Endothelial cell of umbilical vein (primary cell): ENCODE measurements at places on chromosomes 5 and 9. TPM values are rescaled to one million over a fixed set of nuclear protein-coding genes. Genes with fewer than 3 reads are reported as not detected.

GRCh38 chr5:151903243-151903653, 21.4 kb downstream of the GLRA1 start:
- no peak overlapping the region for H3K4me3 ChIP-seq
- H3K36me3 ChIP-seq: no peaks in the 10 kb centered on the region
- H3K4me1 ChIP-seq: no peaks in the 10 kb centered on the region
- no peak overlapping the region for H3K27ac ChIP-seq
- H3K27me3 ChIP-seq: peaks cover 4% of the 10 kb centered on the region

- H3K4me1 ChIP-seq: no peaks in the 10 kb centered on the region
- no peaks in the 10 kb centered on the region for H3K27me3 ChIP-seq
- H3K27ac ChIP-seq: no peak overlapping the region
Observed at GRCh38 chr9:93890436-93890935, 64.7 kb downstream of the BARX1 start.

- DNase-seq: no peak
- H3K27me3 ChIP-seq: no peaks in the 10 kb centered on the region
- H3K36me3 ChIP-seq: no peaks in the 10 kb centered on the region
- no peaks in the 10 kb centered on the region for H3K4me1 ChIP-seq
Observed at GRCh38 chr5:149946118-149946517, 1.5 kb upstream of the PDE6A start.

The NR4A3 gene
- 0.22 and 0.23 TPM in 2 replicates for total RNA-seq

DNA sequence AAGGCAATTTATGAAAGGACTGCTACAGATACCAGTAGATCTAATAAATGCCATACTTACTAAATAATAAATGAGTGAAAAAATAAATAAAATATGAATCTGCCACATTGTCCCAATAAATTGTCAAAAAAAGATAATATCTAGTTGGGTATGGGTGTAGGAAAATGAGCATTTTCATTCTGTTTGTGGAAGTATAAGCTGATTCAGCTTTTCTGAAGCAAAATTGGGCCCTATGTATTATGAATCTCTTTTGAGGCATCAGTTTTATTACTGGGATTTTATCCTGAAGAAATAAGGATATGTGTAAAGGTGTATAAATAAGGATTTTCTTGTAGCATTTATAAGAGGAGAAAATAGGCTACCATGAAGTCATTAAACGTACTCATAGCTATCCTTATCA, 46.1 kb downstream of the CAVIN4 start:
- H3K27me3 ChIP-seq: no peaks in the 10 kb centered on the region
- H3K4me1 ChIP-seq: no peaks in the 10 kb centered on the region
- no peaks in the 10 kb centered on the region for H3K36me3 ChIP-seq
- no peak for DNase-seq
- H3K27ac ChIP-seq: no peak overlapping the region

The SAXO1 gene
- not detected in 2 replicates for total RNA-seq

DNA sequence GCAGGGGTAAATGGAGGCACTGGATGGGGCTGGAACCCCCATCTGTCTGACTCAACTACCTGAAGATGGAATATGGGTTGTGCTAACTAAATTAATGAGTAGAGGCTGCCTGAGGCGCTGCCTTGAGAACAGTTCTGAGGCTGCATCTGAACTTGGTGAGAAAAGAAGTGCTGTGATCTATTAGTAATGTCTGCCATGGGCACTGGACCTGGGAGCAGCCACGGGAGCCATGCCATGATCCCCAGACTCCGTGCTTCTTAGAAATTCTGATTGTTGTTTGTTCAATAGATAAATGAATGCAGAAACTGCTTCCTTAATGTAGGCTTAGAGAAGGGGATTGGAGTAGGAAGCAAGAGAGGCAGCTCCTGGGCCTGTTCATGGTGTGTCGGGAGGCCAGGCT, 80.2 kb downstream of the KCNIP1 start:
- DNase-seq: no peak
- no peaks in the 10 kb centered on the region for H3K27me3 ChIP-seq
- H3K27ac ChIP-seq: no peak overlapping the region

DNA sequence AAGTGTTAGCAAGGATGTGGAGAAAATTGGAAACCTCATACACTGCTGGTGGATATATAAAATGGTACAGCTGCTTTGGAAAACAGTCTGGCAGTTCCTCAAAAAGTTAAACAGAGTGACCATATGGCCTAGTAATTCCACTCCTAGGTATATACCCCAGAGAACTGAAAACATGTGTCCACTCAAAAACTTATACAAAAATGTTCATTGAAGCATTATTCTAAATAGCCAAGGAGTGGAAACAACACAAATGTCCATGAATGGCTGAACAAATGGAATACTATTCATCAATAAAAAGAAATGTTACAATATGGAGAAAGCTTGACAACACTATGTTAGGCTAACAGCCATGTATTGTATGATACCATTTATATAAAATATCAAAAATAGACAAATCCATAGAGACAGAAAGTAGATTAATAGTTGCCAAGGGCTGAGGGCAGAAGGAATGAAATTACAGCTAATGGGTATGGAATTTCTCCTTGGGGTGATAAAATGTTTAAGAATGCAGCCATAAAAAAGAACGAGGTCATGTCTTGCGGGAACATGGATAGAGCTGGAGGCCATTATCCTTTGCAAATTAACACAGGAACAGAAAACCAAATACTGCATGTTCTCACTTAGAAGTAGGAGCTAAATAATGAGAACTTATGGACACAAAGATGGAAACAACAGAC, 33.6 kb upstream of the FBP1 start:
- DNase-seq: no peak
- no peaks in the 10 kb centered on the region for H3K27me3 ChIP-seq
- H3K4me1 ChIP-seq: peaks cover 6% of the 10 kb centered on the region

The ACER2 gene
- 7.3 and 7.7 TPM in 2 replicates for total RNA-seq

GRCh38 chr5:169169783-169170182, 131.2 kb downstream of the SLIT3 start:
- H3K27ac ChIP-seq: no peak overlapping the region
- no peaks in the 10 kb centered on the region for H3K27me3 ChIP-seq
- peaks cover 3% of the 10 kb centered on the region for H3K4me1 ChIP-seq

DNA sequence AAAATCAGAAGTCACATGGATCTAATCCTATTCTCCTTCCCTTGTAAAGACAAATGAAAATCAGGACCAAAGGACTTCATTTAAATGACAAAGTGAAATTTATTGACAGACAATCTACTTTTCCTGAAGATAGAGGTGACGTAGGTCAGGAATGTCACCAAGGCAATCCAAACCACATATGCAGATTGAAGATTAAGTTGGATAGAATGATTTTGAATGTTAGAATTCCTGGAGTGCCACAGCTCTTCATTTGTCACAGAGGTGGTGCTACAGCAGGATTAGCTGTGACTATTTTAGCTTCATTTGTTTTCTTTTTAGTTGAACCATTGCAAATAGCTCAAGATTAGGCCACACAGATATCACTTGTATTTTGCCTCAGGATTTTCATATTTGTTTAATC, 736.0 kb upstream of the ARRDC3 start:
- H3K27ac ChIP-seq: no peak overlapping the region
- DNase-seq: no peak
- no peaks in the 10 kb centered on the region for H3K27me3 ChIP-seq
- no peak overlapping the region for H3K4me3 ChIP-seq

GRCh38 chr9:133953621-133953975, 38.5 kb downstream of the VAV2 start:
- H3K27ac ChIP-seq: no peak overlapping the region
- H3K27me3 ChIP-seq: no peaks in the 10 kb centered on the region
- H3K36me3 ChIP-seq: no peaks in the 10 kb centered on the region
- no peak overlapping the region for H3K4me3 ChIP-seq
